Stimulated activated CD8-positive, alpha-beta memory T cell treated with anti-CD3 and anti-CD28 coated beads, Interleukin-15, amount 100 ng/mL, for 1 hour (primary cell): ENCODE measurements at places on chromosomes 2 and 18.

DNA sequence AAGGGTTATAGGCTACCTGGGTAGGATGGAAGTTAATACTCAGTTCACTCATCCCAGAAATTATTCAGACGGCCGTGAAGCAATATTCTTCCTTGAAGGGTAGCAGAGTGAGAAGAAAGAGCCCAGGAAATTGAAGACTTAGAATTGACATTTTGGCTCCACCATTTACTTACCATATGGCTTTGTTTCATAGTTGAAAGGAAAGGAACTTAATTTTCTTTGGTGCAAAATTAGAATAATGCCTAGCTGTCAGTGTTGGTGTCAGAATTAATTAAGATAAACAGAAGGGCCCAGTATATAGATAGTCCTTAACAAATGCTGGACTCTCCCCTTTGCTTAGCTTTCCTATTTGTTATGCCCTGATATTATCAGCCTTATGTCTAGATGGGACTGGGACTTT, 263.2 kb downstream of the KCNJ3 start:
- no peak for DNase-seq

- DNase-seq = no peak
Measured at GRCh38 chr2:108560895-108561530, 26.7 kb downstream of the LIMS1 start.

GRCh38 chr2:30942419-30942818, 135.2 kb upstream of the CAPN13 start:
- no peak for DNase-seq

GRCh38 chr2:220315098-220315823, 687.8 kb downstream of the SLC4A3 start:
- DNase-seq = no peak

DNA sequence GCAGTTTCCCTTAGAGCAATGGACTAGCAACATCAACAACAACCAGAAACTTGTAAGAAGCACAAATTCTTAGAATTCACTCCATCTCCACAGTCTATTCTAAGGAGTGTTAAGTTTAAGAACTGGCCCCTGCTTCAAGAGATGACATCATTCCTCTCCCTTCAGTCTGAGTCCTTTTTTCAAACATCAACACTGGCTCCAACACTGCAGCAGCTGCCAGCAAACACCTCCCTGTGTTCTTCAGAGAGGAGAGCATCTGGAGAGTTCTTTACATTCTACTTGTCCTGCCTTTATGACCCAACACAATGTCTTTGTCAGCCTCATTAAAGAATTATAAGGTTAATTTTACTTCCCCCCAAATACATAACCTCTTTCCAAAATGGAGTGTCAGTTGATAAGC, 122.3 kb downstream of the HNMT start:
- DNase-seq = no peak

GRCh38 chr2:9430316-9431293, 7.2 kb downstream of the CPSF3 start:
- DNase-seq = no peak

GRCh38 chr18:34511435-34511834, 198.7 kb upstream of the DTNA start:
- DNase-seq = no peak

DNA sequence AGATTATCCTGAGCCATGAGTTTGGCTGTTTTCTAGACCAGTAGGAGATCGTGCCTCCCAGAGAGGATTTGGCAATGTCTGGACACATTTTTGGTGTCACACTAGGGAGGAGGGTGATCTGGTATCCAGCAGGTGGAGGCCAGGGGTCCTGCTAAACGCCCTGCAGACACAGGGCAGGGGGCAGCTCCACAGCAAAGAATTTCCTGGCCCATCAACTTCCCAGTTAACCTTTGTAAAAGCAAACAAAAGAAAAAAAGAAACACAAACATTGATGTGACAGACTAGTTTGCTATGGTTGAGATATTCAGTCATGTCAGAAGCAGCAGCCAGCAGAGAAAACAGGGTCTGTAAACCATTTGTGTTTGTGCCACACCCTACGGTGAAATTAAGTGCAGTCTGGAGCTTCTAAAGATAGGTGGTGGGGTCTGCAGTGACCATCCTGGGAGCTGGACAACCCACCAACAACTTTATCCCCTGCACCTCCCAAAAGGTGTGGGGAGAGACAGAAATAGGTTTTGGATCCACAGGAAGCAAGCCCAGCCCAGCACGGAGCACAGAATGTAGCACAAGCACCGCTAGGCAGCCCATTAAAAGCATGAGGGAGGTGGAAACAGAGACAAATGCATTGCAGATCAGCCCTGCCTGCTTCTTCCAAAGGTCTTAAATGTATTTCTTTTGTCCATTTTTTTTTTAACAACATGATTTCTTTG, 232.5 kb downstream of the MYT1L start:
- DNase-seq = no peak

- DNase-seq = no peak
Measured at GRCh38 chr2:232325324-232326273, 53.0 kb upstream of the ALPP start.

GRCh38 chr18:78664848-78665247, 314.8 kb upstream of the SALL3 start:
- DNase-seq = no peak

GRCh38 chr2:165067643-165068486, 112.5 kb upstream of the SLC38A11 start:
- DNase-seq = no peak

- DNase-seq = no peak
Measured at GRCh38 chr18:33282142-33282541, 158.4 kb downstream of the CCDC178 start.

GRCh38 chr18:74579496-74580065, 18.1 kb upstream of the ZNF407 start:
- no peak for DNase-seq

DNA sequence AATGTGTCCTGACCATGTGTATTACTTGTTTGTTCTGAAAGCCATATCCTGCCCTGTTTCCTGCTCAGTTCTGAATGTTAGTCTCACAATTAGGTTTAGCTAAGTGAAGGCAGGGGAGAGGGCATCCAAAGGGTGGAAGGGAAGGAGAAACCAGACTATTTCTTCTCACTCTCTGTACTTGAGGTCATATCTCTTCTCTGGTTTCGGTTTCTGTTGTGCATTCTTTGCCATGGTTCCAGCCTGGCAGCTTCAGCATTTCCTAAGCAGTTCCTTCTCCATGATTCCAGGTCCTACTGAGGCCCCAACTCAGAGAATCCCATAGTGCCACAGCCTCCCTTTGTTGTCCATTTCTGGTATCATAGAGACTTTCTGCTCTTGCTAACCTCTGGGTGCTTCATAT, 40.3 kb upstream of the HNMT start:
- no peak for DNase-seq

GRCh38 chr2:14720319-14720718, 87.8 kb downstream of the LRATD1 start:
- DNase-seq = no peak

- DNase-seq = no peak
Measured at GRCh38 chr2:39703181-39703872, 37.6 kb downstream of the TMEM178A start.

DNA sequence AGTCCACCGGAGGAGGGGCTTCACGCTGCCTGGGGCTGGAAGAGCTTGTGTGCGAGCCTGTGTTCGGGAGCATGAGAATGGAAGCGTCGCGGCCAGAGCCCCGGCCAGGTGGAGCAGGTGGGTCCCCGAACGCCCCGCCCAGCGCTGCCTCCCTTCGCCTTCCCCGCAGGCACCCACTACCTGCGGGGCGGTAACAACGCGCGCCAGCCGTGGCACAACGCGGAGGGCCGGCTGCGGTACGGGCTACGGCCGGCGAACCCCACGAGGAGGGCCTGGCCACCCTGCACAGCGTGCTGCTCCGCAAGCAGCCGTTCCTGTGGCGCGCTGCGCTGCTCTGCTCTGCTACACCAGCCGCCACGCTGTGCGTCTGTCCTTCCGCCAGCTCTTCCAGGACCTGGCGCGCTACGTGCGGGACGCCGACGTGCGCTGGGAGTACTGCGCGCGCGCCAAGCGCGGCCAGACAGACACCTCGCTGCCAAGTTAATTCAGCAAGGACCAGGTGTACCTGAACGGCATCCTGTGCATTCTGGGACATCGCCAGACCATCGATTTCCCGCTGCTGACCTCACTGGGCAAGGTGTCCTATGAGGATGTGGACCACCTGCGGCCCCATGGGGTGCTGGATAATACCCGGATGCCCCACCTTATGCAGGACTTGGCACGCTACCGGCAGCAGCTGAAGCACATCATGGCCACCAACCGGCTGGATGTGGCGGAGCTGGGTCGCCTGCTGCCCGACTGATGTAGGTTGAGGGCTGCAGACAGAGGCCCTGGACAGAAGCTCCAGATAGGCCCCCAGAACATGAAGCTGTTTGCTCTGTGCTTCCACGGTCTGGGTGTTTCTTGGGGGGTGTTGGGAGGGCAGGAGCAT, 200.6 kb downstream of the NAPG start:
- DNase-seq = no peak

DNA sequence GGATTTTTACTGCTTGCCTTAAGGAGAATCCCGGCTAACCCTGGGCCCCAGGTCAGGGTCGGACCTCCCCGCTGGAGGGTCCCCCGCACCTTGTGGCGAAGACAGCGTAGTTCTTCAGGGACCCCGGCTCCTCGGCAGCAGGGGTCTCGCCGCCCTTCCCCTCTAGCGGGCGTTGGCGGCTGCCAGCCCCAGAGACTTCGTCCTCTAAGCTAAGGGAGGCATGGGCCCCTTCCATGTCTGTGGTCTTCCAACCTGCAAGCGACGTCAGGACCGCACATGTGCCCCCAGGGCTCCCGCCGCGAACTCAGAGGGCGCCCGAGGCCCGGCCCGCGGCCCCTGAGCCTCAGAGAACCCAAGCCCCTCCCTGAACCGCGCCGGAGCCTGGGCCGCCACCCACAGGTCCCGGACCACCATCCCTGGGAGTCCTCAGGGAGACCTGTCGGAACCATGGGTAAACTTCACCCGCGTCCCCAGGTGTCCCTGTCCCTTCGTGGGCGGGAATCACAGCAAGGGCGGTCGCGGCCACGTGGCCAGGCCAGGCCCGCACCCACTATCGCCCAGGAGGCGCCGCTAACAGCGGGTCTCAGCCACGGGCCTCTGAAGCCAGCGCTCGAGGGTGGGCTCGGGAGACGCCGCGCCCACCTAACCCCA, 562 bp downstream of the ANKMY1 start:
- no peak for DNase-seq

DNA sequence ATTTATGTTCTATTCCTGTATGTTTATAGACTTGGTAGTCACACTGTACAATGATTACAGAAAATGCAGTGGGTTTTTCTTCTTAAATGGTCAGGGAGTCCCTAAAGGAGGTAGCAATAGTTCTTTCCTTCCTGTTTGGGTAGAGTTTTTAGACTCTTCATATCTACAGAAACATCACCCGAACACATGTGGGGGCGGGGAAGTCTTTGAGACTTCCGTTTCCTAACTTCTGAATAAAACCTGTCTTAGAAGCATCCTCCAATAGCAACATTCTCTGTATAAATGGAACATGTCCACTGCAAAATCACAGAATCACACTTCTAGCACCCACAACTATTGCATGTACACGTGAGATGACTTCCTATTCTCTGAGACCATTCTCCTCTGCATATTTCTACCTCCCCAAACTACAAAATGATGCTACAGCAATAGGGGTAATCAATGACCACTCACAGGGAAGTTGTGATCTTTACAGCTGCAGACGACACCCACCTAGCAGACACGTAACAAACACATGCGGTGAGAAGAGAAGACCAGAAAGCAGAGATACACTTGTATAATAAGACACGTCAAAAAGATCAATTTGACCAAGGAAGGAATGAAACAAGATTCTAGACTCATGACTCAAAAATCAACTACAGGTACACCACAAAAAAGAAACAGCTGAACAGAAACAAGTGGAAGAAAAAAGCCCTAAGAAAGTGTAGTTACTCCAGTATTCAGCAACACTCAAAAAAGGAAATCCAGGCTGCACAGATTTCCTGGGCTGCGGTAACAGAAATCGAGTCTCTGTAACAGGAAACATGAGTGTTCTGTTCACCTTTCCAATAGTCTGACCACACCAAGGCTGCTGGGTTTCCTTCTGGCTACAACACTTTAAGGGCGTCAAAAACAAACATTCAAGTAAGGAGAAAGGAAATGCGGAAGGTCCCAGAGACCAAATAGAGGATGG, 120.4 kb downstream of the ZNF516 start:
- no peak for DNase-seq

GRCh38 chr2:159292157-159292556, 5.7 kb upstream of the WDSUB1 start:
- no peak for DNase-seq

- no peak for DNase-seq
Measured at GRCh38 chr2:157559061-157559460, 69.6 kb downstream of the ACVR1C start.

DNA sequence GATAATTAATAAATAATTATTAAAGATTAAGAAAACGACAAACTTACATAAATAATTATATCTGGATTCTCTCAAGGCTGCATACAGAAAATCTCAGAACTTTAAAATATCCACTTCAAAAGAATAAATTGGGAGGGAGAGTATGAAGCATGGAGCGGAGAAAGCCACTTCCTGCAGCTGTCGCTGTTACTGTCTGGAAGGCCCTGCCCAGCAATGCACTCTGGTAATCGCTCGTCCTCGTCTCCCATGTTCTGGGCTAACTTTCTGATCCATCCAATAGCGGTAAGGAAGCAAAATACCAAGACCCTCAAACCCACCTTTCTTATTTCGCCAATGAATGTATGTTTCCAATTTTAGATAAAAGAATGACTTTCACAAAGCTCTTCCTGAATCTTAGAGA, 26.7 kb downstream of the CYRIA start:
- DNase-seq = no peak

- DNase-seq = no peak
Measured at GRCh38 chr2:120552800-120553481, 182.7 kb upstream of the GLI2 start.

- DNase-seq = no peak
Measured at GRCh38 chr2:165057308-165057707, 102.0 kb upstream of the SLC38A11 start.

DNA sequence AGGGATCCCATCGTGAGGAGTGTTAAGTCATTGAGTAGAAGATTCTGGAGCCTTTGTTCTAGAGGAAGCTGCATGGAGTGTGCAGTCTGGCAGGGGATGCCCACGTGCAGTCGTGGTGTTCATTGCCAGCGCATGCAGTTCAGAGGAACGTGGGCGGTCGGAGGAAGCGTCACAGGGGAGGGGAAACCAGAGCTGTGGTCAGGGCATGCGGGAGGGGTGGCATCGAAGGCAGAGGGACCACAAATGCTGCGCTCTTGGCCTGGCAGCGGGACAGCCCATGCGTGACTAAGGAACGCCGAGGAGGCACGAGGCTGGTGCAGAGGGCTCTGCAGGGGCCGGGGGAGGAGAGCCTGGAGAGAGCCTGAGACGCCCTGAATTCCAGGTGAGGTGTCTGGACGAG, 141.1 kb downstream of the KLHL29 start:
- no peak for DNase-seq
